ENCODE measurements at places on chromosomes 13 and 19. TPM values are rescaled to one million over a fixed set of nuclear protein-coding genes. Genes with fewer than 3 reads are reported as not detected.

ZNF225 gene
- 5.0 TPM for total RNA-seq

ZSCAN1 gene
- 1.2 TPM for total RNA-seq

ZNF665 gene
- total RNA-seq = 3.7 TPM

NLRP7 gene
- 0.96 TPM for total RNA-seq

SLC27A5 gene
- 25.1 TPM for total RNA-seq

ZNF530 gene
- total RNA-seq = 9.3 TPM

NDUFA13 gene
- total RNA-seq = 413 TPM

IFNL1 gene
- total RNA-seq = not detected

ATP4A gene
- 0.50 TPM for total RNA-seq

TEKTIP1 gene
- total RNA-seq = 1.1 TPM

FCAR gene
- not detected for total RNA-seq

ARID3A gene
- total RNA-seq = 77.4 TPM

FXYD3 gene
- total RNA-seq = not detected

GRCh38 chr13:112062571-112063570, 4.1 kb upstream of the SOX1 start:
- no peak for DNase-seq

GRCh38 chr13:113628291-113629270, 29.4 kb downstream of the ATP4B start:
- no peak for DNase-seq

DNA sequence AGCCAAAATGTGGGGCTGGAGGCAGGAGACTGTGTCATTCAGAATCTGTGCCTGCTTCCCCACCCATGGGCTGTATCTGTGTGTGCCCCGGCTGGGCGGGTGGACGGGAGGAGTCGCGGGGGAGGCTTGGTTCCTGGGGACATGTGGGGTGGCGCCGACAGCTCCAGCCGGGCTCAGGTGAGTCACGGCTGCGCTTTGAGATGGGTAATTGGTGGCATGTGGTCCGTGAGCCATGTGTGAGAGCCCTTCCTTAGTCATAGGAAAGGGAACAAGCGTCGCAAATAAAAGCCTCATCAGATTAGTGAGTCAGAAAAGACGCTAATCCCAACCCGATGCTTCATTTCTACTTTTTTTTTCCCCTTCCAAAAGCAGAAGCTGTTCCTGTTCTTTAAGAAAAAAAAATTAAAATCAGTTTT, 118.6 kb upstream of the ZNF536 start:
- no peak for DNase-seq

- no peak for DNase-seq
These were observed 2.0 kb downstream of the ZFP36 start for GRCh38 chr19:39408392-39409207.

DNA sequence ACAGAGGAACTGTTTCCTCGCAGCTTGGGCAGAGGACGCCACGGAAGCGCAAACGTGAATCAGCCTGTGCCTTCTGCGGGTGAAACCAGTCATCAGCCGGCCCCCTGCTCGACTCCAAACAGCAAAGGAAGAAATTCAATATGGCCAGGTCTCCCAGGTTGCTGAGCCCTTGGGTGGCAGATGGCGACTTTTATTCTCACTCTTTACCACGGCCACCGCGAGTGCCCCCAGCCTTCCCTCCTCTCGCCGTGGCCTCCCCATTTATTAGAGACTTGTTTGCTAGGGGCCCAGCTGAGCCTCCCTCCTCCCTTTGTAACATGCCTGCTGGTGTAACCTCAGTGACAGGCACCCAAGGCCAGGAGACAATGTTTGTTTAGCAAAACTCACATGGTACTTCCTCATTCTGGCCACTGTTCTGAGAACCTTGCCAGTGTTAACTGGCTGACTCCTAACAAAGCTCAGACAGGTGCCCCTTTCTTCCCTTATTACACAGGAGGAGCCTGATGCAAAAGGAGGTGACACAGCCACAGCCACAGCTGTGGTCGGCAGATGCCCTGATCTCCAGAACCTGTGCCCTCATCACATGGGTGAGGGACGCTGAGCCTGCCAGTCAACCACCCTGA, 5.8 kb downstream of the RAB20 start:
- DNase-seq = no peak

- DNase-seq = peak; percentile 46
These were observed 11.5 kb downstream of the S1PR2 start for GRCh38 chr19:10219678-10220077.

DNA sequence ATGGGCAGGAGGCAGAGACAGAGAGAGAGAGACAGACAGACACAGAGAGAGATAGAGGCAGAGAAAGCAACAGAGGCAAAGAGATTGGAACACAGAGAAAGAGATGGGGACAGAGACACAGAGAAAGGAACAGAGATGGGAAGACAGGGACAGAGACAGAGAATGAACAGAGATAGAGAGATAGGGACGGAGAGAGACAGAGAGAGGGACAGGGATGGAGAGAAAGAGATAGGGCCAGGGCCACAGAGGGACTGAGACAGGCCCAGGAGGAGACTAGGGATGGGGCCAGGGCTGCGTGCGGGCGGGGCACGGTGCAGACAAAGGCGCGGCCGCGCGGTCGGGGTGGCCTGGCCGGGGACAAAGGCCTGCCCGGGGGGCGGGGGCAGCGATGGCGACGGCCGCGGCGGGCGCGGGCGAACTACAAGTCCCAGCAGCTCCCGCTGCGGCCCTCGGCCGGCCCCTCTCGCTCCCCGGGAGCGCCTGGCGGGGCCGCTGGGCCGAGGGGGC, at the start of gene ZNF358:
TSS of gene ZNF358 (plus strand) at position 459 of the 507 bp plus-strand sequence. CDS start 3,140 bp downstream, outside the sequence.
- peak; percentile 88 for DNase-seq

DNA sequence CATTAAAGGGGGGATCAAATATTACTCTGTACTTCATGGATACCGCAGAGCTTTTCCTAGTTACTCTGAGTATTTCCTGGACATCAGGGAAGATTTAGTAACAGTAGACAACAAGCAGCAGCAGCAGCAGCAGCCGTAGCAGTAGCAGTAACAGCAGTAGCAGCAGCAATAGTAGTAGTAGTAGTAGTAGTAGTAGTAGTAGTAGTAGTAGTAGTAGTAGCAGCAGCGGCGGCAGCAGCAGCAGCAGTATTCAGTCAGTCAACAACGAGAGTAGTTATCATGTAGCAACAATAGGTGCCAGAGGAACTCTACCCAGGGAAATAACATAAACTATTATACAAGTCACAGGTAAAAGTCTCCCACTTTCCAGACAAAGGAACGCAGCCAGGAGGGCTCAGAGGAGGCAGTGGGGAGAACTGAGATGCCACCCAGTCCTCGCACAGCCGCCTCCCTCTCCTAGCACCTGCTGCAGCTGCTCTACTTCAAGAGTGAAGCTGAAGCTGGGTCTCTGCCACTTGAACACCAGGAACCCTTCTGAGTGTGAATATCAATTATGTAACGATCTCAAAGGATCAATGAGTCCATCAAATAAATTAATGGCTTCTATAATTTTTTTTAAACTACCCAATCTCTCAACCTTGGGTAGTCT, 1.3 kb upstream of the DOCK9 start:
- no peak for DNase-seq

- DNase-seq = no peak
These were observed 11.7 kb downstream of the ZNF66 start for GRCh38 chr19:20787786-20788185.

- peak; percentile 0 for DNase-seq
These were observed 10.8 kb downstream of the OR7D2 start for GRCh38 chr19:9189535-9189934.

GRCh38 chr19:1401138-1401888, at the start of gene GAMT:
Gene GAMT, minus strand, starts transcription at chr19:1401542. Its CDS starts 66 bp downstream, at chr19:1401476.
- no peak for DNase-seq

DNA sequence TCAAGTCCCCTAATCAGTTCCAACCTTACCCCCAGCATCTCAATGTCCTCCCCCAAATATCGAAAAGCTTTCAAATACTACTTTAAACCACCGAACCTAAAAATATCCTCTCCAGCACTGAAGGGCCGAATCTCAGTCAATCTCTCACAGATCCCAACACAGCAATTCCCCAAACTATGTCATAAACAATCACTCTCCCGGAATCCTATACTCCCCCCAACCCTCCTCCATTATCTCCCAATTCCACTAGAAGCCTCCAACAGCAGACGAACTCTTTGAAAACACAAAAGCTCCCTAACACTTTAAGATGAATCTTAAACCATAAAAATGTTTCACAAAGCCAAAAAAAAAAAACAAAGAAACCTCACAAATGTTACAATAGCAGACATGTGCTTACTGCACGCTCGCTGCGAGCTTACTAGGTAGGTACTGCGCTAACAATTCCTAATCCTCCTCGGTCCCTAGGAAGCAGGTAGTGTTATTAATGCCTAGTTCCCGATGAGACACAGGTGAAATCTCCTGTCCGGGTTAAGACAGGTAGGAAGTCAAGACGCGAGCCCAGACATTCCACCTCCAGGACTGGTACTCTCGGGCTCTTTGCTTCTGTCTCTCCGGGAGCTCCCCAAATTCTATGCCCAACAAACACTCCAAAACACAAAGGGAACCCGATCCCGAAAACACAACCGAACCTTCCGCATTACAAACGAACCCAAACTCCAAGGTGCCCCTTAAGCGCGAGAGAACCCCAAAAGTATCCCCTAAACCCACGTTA, 14.2 kb downstream of the FBXO46 start:
- no peak for DNase-seq

- DNase-seq = no peak
These were observed 24.2 kb downstream of the CPAMD8 start for GRCh38 chr19:17002455-17002854.

DNA sequence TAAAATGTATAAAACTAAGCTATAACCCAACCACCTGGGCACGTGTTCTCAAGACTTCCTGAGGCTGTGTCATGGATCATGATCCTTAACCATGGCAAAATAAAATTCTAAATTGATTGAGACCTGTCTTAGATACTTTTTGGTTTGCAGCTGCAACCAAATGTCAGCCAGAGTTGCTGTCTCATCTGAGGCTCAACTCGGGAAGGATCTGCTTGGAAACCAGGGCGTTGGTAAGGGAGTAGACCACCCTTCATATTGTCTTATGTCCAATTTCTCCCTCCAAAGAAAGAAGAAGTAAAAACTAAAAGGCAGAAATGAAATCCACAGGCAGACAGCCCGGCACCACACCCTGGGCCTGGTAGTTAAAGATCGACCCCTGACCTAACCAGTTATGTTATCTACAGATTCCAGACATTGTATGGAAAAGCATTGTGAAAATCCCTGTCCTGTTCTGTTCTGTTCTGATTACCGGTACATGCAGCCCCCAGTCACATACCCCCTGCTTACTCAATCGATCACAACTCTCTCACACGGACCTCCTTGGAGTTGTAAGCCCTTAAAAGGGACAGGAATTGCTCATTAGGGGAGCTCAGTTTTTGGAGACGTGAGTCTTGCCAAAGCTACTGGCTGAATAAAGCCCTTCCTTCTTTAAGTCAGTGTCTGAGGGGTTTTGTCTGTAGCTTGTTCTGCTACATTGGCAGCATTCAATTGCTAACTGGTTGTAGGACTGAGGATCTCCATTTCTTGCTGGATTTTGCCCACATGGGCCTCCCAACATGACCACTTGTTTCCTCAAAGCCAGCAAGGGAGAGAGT, 22.9 kb upstream of the IGSF23 start:
- DNase-seq = no peak

DNA sequence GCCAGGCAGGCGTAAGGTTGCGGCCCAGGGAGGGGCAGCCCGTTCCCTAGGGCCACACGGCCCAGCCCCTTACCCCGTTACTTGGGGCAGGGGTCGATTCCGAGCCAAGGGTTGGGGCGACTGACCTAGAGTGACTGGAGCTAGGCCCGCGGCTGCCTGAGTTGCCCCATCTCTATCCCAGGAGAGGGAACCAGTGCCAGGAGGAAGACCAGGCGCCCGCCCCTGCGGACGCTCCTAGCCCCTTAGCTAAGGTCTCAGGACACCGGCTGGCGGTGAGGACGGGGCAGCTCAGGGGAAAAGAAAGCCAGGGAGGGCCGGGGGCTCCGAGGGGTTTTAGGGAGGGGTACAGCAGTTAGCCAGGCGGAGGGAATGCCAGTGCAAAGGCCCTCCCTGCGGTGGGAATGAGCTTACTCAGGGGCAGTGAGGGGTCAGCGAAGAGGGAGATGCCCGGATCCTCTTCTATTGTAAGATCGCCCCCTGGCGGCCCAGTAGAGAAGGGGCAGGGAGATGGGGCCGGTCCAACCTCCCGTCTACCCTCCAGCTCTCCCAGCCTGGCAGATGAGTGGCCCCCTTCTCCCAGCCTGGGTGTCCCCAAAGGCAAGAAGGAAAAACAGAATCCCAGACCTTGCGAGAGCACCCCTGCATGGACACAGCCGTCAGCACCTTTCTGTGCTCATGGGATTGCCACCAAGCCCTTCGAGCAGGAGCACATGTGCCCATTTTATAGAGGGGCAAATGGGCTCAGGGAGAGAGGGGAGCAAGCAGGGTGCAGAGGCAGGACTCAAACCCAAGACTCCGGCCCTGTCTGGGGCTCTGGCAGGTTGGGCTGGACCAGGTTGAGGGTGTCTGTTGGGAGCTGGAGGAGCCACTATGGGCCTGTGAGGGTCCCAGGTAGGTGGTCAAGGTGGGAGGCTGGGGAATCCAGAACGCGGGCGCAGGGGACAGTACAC, 16.3 kb downstream of the CILP2 start:
- DNase-seq = peak; percentile 94

DNA sequence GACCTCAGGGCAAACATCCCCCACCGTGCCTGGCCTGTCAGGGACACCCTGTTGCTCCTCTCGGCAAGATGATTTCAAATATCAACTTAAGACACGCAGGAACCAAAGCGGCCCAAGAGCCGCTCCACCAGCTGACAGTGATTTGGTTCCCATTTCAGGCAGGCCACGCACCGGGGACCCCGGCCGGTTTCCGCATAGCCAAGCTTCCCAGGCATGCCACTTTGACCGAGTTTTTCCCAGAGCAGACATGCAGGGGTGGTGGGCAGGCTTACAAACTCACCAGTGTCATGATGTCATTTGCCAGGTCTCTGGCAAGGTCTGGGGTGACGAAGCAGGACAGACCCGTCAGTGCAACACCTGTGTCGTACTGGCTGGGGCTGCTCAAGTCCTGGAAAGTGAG, 19.2 kb downstream of the AP3D1 start:
- no peak for DNase-seq

GRCh38 chr13:41533266-41534052, 76.1 kb downstream of the RGCC start:
- DNase-seq = no peak

- no peak for DNase-seq
These were observed 185.0 kb downstream of the TUBA3C start for GRCh38 chr13:18996627-18997051.

- DNase-seq = no peak
These were observed 56.6 kb downstream of the MBNL2 start for GRCh38 chr13:97278435-97279411.
